ENCODE measurements at places on chromosomes 5 and 9. TPM values are rescaled to one million over a fixed set of nuclear protein-coding genes. Genes with fewer than 3 reads are reported as not detected.
A peak's percentile ranks its signal among the peaks of the same experiment; 100 is the strongest.

Gene STC2
- total RNA-seq = 10.3 TPM

Gene FKBP15
- 28.9 TPM for total RNA-seq

Gene PFN3
- total RNA-seq = not detected

Gene ENTREP1
- 10.1 TPM for total RNA-seq

Gene TAF1L
- total RNA-seq = 0.03 TPM

Gene FBLL1
- total RNA-seq = 0.23 TPM

Gene FOXD4L4
- not detected for total RNA-seq

Gene CDKN2B
- total RNA-seq = 2.5 TPM

DNA sequence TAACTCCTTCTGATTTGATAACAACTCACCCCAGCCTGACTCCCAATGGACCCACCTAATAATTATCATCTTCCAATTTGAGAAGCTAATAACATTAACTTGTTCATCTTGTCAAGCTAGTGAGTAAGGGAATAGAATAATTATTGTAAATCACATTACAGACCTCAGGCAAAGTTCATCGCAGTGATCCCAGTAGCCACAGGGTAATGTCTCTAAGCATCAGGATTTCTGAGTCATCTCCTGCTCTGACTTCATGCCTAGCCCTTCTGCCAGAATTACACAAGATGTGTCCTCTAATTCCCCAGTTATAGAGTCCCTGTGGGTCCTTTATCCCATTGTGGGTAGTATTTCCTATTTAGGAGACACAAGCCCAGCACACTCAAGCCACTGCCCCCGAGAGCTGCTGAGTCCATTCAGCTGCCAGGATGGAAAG lies 365.7 kb downstream of the DEPDC1B start:
- no peak for DNase-seq

GRCh38 chr5:10681731-10682679 lies 79.0 kb downstream of the DAP start:
- DNase-seq = no peak

GRCh38 chr5:111975133-111975532 lies 218.1 kb upstream of the NREP start:
- DNase-seq = no peak

DNA sequence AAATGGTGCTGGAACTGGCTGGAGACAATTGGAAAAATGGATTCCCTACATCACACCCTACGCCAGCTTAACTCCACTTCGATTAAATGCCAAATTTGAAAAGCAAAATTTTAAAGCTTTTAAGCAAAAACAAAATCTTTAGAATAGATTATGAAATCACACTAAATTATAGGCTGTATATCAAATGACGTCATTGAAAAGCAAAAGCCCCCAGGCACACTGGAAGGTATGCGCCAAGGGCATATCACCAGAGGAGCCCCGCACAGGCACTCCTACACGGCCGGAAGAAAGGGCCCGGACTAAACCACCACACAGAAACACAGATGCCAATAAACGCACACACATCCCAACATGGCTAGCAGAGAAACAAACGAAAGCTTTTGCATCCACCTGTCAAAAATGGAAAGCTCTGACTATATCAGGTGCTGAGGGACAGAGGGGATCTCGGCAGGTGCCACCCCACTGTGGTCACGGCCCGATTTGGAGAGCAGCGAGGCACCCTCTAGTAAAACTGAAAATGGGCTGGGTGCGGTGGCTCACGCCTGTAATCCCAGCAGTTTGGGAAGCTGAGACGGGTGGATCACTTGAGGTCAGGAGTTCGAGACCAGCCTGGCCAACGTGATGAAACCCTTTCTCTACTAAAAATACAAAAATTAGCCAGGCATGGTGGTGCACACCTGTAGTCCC lies 17.0 kb upstream of the MXD3 start:
- no peak for DNase-seq

GRCh38 chr9:87694236-87694755 lies 31.6 kb upstream of the CTSL start:
- no peak for DNase-seq

DNA sequence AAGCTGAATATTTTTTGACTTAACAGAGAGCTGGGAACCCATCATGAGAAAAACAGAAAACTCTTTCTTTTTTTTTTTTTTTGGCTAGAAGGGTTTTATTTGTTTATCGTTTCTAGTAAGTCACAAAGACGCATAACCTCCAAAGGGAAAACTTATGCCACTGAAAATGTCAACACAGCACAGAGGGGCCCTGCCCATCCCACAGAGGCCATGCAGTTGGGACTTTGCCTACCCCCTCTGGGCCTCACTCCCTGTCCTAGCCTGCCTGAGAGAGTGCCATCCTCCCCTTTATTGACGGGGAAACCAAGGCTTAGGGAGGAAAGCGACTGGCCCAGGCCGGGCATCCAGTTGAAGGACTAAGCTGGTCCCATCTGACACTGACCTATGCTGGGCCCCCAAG lies 74.7 kb downstream of the VAV2 start:
- DNase-seq = no peak

DNA sequence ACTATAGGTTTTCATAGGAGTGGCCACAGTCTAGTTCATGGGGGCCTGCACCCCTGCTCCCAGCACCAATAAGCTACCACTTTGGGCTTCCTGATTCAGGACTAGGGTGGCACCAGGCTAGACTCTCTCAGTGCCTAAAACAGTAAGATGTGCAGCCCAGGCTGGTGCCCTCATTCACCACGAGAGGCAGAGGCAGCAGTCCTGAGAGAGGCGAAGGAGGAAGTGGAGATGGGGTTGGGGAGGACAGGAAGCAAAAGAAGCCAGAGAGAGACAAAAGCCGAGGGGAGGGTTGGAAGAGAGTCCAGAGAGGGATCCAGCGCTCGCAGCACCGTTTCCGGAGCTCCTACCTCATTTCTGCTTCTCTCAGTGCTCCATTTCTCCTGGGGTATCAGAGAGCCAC lies 180.9 kb downstream of the MED10 start:
- DNase-seq = no peak

DNA sequence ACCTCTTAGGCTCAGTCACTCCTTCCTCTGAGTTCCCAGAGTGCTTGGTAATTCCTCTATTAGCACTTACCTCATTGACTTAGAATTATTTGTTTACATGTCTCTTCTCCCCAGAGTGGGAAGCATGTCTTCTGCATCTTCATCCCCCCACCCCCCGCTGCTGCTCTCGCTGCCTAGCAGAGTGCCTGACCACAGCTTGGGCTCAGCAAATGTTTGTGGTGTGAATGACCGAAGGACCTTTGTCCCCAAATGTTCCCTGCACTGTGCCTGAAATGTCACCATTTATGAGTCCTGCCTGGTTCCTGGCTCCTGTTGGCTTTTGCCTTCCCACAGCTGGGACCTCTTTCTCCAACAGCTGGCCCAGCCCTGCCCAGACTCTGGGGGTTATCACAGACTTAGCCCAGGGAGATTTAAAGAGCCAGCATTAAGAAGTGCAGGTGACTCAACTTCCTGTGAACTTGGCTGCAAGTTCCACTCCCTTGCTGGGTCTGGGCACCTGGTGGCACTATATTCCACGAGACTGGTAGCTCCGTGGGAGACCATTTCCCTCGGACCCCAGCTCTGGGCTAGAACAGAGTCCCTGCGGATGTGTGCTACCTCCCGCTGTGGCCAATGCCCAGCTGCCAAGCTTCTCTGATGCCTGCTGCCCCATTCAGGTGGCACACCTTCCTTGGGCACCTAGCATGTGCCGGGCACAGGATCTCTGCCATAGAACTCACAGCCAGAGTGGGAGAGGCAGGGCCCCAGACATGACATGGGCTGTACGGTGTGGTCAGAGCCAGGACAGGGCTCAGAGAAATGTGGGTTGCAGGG lies 1.8 kb upstream of the HMCN2 start:
- no peak for DNase-seq

DNA sequence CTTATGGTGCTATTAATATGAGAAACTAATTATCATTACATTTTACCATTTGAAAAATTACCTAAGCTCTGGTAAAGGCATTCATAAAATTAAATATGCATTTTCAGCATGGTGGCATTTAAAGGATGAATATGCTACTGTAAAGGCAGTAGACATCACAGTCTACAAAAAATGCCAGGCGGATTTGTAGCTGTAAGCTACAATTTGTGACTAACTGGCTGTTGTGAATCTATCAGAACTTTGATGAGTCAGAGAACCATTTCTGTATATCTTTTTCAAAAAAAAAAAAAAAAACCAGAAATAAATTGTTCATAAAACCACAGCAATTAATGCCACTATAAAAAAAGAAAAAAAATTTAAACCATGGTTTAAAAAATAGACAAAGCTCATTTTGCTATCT lies 186.3 kb downstream of the NFIB start:
- DNase-seq = no peak

- DNase-seq = no peak
These were observed 48.9 kb upstream of the CDKN2AIPNL start for GRCh38 chr5:134460551-134460950.

- peak; percentile 22 for DNase-seq
These were observed 9.3 kb downstream of the NXNL2 start for GRCh38 chr9:88544245-88544644.

DNA sequence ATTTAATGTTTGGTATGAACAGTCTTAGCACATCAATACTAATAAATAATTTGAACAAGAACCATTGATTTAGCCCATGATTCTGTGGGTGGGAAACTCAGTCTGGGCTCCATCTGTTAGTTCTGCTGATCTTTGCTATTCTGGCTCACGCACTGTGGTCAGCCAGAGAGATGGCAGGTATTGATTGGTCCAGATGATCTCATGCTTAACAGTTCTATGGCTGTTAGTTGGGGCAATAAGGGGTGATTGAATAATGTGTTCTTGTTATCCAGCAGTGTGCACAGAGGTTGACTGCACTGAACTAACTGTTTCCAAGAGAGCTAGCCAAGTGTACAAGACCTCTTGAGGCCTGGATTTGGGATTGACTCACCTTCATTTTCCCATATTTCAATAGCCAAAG lies 824.3 kb downstream of the SEMA5A start:
- no peak for DNase-seq

- DNase-seq = no peak
These were observed 26.9 kb downstream of the GOLPH3 start for GRCh38 chr5:32147236-32147635.

DNA sequence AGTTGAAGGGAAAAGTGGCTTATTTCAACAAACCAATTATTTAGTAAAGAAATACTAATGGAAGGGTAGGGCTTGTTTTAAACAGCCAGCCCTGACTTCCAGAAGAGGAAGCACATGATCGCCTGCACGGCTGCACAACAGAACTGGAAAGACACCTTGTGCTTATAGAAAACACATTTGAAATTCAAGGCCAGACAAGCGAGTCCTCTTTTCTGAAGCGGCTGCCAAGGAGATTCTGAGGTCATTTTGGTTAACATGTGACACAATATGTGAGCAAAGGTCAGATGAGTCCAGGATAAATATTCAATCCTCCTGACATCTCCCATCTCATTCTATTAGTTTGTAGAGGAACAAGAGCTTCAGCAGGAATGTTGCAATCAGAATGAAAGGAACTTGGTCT lies 461.4 kb upstream of the ST8SIA4 start:
- DNase-seq = no peak

DNA sequence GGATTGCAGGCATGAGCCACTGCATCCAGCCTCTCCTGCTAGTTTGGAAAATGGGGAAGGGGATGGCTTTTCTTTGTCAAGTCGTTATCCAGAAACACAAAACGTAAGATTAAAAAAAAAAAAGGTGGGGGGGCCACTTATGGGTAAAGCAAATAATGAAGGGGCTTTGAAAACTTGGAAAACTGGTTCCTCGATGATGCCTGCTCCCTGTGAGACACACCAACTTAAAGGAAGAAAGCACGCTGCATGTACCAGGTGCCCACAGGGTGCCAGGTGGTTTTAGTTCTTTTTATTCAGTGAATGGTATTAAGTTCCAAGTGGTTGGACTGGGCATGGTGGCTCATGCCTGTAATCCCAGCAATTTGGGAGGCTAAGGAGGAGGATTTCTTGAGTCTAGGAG lies 170.1 kb downstream of the GOLPH3 start:
- DNase-seq = no peak

GRCh38 chr9:133282464-133283238 lies 7.7 kb upstream of the ABO start:
- no peak for DNase-seq
